Activated CD4-positive, alpha-beta T cell treated with anti-CD3 and anti-CD28 coated beads, Interleukin-2, amount 50 U/mL, for 1 hour (primary cell): ENCODE measurements at places on chromosomes 2 and 18.
A peak's percentile ranks its signal among the peaks of the same experiment; 100 is the strongest.

DNA sequence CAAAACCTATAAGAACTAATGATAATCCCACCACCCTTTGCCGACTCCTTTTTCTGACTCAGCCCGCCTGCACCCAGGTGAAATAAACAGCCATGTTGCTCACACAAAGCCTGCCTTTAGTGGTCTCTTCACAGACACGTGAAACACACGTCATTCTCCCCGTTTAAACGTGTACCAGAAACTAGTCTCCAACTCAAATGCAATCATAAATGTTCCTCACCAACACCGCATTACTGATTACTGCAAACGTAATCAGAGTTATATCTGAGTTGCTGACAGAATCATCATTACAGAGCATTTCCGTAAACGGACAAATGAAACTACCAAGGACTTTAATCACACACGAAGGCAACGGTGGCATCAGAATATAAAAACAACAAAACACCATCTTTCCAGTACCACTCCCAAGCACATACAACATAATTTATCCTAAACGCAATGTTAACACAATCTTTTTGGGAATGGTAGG lies 1.9 kb downstream of the CLK1 start:
- DNase-seq = peak; percentile 42

DNA sequence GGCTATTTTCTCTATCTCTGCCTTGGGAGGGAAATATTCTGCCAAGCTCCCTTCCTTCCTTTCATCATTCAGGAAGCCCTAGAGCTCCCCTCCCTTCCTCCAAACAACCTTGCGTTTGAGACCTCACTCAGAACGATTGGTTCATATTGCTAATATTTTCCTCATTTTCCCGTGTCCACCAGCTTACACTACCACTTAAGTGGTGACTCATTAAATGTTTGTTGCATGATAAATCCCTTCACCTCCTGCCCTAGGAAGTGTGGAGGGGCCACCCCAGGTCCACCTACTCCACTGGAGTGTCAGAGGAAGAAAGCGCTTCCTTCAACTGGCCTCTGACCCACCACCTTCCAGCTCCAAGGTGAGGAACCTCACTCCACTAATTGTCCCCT lies 2.3 kb upstream of the LPIN2 start:
- no peak for DNase-seq

DNA sequence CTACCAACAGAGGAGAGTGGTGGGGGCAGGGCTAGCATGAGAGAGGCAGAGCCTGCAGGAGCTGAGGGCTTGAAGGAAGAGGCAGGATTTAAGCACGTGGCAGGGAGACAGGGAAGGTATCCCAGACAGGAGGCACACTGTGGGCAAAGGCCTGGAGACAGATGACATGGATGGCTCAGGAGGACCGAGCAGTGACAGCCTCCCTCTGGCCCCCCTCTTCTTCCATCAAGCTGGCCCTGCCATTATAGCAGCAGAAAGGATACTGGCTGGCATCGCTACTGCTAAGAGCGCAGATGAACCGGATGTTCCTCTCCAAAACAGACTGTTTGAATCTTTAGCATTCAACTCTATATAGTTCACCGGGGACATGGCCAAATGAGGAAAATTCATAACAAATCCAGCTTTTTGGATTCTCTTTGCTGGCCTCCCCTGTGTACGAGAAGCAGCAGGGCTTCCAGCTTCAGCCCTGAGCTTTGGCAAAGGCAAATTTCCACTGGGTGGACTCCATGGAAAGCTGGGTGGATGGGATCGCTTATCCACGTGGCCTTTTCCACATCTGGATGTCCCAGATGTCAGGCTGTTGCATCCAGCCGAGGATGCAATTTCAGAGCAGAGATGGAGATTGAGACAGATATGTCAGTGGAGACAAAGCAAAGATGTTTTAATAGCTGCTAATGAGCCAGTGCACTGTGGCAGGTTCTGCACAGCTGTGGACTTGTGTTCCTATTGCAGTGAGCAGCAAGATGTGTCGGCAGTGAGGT lies 36.2 kb downstream of the CAPN13 start:
- DNase-seq = no peak

DNA sequence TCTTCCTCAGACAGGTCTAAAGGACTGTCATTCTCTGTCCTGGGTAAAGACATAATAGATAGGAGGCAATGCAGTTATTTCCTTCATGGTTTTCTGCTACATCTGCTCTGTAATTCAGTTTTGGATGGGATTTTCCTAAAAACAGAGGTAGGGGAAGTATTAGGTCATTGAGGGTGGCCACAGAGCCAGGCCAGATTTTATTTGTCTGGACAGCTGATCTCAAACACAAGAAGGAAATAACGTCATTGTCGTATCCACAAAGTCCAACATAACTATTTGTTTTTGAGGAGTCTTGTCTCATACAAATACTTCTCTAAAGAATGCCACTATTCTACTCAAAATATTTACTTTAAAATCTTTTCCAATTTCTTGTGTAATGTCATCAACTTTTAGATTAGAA lies 154.8 kb upstream of the MAP2 start:
- DNase-seq = no peak

DNA sequence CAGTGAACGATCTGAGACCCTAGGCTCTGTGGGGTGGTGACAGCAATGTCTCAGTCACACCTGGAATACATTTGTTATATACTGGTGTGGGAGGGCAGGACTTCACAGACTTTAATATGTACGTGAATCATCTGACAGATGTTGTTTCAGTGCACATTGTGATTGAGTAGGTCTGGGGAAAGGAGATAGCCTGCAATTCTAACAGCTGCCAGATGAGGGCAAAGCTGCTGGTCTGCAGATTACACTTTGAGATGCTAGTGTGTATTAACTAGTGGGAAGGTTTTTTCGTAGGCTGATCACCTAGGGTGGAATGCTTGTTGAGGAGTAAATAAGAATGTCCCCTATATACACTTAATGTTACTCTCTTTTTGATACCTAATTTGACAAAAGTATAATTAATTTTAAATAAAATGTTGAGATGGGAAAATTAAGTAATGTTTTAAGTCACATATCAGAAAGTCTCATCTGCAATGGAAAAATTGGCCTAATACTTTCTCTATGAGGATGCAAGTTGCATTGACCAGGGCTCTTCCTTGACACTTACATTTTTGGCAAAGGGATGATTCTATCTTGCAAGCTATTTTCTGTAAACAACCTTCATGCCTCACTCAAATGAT lies 496.9 kb upstream of the HNMT start:
- DNase-seq = no peak

- DNase-seq = no peak
Measured at GRCh38 chr2:104597942-104598341, 256.0 kb upstream of the POU3F3 start.

DNA sequence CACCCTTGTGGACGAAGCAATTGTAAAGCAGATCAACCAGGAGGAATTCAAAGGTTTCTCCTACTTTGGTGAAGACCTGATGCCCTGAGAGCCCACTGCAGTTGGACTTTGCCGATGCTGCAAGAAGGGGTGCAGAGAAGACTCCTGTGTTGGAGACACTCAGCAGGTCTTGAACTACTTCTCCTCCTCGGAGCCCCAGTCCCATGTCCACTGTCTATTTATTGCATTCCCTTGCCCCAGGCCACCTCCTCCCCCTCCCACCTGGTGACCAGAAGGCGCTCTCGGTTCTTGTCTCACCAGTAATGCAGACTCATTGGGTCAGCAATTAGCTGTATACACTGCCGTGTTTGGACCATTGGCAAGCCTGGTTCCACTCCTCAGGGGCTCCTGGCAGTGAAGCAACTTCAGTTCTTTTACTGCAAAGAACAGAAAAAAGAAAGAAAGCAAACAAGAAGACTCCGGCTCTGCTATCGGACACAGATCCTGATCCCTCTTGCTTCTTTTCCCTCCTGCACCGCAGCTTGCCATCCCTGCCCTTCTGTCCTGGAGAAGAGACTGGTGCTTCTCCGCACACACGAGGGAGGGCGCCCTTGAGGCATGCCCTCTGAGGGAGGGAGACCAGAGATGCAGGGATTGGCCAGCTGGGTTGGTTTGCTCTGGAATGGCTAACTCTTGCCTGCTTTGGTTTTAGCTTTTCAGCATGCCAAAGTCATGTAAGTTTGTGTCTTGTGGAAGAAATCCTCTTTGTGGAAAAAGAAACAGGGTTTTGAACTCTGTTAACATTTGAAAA lies 112.2 kb upstream of the EPAS1 start:
- no peak for DNase-seq

DNA sequence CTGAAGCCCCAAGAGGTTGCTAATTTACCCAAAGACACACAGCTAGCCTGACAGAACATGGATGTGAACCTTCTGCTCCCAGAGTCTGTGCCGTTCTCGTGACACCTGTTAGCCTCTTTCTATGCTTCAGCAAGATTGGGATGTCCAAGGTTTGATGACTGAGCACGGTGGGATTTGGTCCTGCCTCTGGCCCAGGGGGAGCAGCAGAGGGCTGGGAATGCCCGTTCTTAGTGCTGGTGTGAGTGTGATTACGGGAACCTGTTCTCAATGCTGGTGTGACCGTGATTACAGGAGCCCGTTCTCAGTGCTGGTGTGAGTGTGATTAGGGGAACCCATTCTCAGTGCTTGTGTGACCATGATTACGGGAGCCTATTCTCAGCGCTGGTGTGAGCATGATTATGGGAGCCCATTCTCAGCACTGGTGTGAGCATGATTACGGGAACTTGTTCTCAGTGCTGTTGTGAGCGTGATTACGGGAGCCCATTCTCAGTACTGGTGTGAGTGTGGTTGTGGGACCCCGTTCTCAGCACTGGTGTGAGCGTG lies 67.3 kb upstream of the SNTG2 start:
- no peak for DNase-seq

- DNase-seq = no peak
Measured at GRCh38 chr18:28514699-28515098, 337.8 kb upstream of the CDH2 start.

- no peak for DNase-seq
Measured at GRCh38 chr18:6873040-6873751, 143.7 kb downstream of the ARHGAP28 start.
